ENCODE measurements at places on chromosomes 2 and 18.

GRCh38 chr2:211181626-211182025 is 625.2 kb downstream of the CPS1 start:
- H3K36me3 ChIP-seq: no peaks in the 10 kb centered on the region
- H3K4me1 ChIP-seq: no peaks in the 10 kb centered on the region
- DNase-seq: no peak
- H3K4me3 ChIP-seq: no peak overlapping the region

- no peak overlapping the region for H3K27ac ChIP-seq
- H3K27me3 ChIP-seq: no peaks in the 10 kb centered on the region
- no peaks in the 10 kb centered on the region for H3K36me3 ChIP-seq
- no peak overlapping the region for H3K4me3 ChIP-seq
Observed at GRCh38 chr18:56207989-56208388, 430.4 kb downstream of the TXNL1 start.

- H3K27ac ChIP-seq: no peak overlapping the region
- no peak overlapping the region for H3K4me3 ChIP-seq
- H3K4me1 ChIP-seq: no peaks in the 10 kb centered on the region
- H3K36me3 ChIP-seq: no peaks in the 10 kb centered on the region
- no peak for DNase-seq
Observed at GRCh38 chr2:96604104-96604503, 34.0 kb downstream of the KANSL3 start.

GRCh38 chr2:73999881-74000597 is 15.3 kb downstream of the TET3 start:
- H3K4me1 ChIP-seq: peaks cover 19% of the 10 kb centered on the region
- peak; percentile 56 for DNase-seq
- H3K27ac ChIP-seq: no peak overlapping the region
- H3K4me3 ChIP-seq: no peak overlapping the region
- no peaks in the 10 kb centered on the region for H3K36me3 ChIP-seq
- H3K27me3 ChIP-seq: no peaks in the 10 kb centered on the region

DNA sequence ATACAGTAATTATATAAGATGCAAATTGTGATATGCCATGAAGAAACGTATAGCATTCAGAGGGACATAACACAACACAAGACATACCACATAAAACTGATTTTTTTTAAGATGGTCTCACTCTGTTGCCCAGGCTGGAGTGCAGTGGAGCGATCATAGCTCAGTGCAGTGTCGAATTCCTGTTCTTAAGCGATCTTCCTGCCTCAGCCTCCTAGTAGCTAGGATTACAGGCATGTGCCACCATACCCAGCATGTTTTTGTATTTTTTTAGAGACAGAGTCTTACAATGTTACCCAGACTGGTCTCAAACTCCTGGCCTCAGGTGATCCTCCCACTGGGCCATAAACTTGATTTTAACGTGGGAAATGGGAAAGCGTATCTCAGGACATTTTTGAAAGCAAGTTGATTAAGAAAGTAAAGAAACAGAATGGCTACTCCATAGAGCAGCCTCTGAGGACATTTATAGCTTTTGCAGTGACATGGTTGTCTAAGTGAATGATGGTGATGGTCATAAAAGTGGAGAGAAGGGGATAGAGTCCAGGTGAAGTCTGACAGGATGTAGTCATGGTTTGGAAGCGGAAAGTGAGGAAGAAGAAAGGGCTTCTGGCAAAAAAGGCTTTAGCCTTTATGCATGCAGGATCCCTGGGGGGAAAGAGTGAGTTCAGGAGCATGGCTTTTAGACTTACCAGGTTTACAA is 2.4 kb downstream of the TSGA10 start:
- no peaks in the 10 kb centered on the region for H3K36me3 ChIP-seq
- H3K27ac ChIP-seq: no peak overlapping the region
- H3K27me3 ChIP-seq: no peaks in the 10 kb centered on the region
- no peak overlapping the region for H3K4me3 ChIP-seq
- H3K4me1 ChIP-seq: peaks cover 9% of the 10 kb centered on the region

GRCh38 chr18:961644-962355 is 57.1 kb downstream of the ADCYAP1 start:
- H3K4me1 ChIP-seq: peaks cover 1% of the 10 kb centered on the region
- no peaks in the 10 kb centered on the region for H3K27me3 ChIP-seq
- no peak overlapping the region for H3K27ac ChIP-seq

GRCh38 chr2:176285321-176285720 is 16.1 kb downstream of the MTX2 start:
- H3K36me3 ChIP-seq: no peaks in the 10 kb centered on the region
- no peaks in the 10 kb centered on the region for H3K27me3 ChIP-seq
- no peak overlapping the region for H3K27ac ChIP-seq
- no peak overlapping the region for H3K4me3 ChIP-seq
- no peak for DNase-seq

- no peaks in the 10 kb centered on the region for H3K4me1 ChIP-seq
- DNase-seq: peak; percentile 89
- no peaks in the 10 kb centered on the region for H3K27me3 ChIP-seq
- no peaks in the 10 kb centered on the region for H3K36me3 ChIP-seq
Observed at GRCh38 chr2:205885492-205886099, 200.4 kb downstream of the INO80D start.

GRCh38 chr2:42084231-42084671 is 36.4 kb downstream of the PKDCC start:
- H3K27ac ChIP-seq: no peak overlapping the region
- H3K36me3 ChIP-seq: no peaks in the 10 kb centered on the region
- peaks cover 8% of the 10 kb centered on the region for H3K4me1 ChIP-seq

GRCh38 chr18:41850781-41851180 is 104.3 kb upstream of the PIK3C3 start:
- H3K4me1 ChIP-seq: no peaks in the 10 kb centered on the region
- no peaks in the 10 kb centered on the region for H3K36me3 ChIP-seq
- H3K27me3 ChIP-seq: no peaks in the 10 kb centered on the region

- H3K36me3 ChIP-seq: no peaks in the 10 kb centered on the region
- H3K27ac ChIP-seq: no peak overlapping the region
- H3K4me3 ChIP-seq: no peak overlapping the region
- H3K4me1 ChIP-seq: peaks cover 3% of the 10 kb centered on the region
- DNase-seq: no peak
Observed at GRCh38 chr18:23311351-23312121, 141.6 kb upstream of the RIOK3 start.

- H3K4me1 ChIP-seq: no peaks in the 10 kb centered on the region
- no peaks in the 10 kb centered on the region for H3K27me3 ChIP-seq
- H3K36me3 ChIP-seq: no peaks in the 10 kb centered on the region
Observed at GRCh38 chr2:61291851-61292575, 130.0 kb downstream of the C2orf74 start.

- H3K4me1 ChIP-seq: no peaks in the 10 kb centered on the region
Observed at GRCh38 chr2:181198183-181198864, 217.9 kb downstream of the UBE2E3 start.

GRCh38 chr2:28248511-28248910 is 144.1 kb upstream of the FOSL2 start:
- no peak overlapping the region for H3K27ac ChIP-seq
- no peak overlapping the region for H3K4me3 ChIP-seq

DNA sequence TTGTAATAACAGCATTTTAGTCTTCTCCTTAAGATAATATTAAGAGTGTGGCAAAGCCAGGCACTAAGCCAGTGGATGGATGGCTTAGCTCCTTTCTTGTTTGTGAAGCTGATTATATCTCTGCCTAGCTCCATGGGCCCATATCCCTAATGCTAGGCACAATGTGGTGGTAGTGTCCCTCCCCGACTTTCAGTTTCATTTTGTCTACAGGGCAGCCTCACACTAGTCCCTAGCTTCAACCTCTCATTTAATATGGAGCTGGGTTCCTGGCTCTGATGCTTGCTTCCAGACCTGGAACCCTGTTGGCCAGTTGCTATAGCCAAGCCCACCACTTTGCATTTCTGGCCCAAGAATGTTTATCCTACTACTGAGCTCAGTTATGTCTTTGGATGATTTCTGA is 437.0 kb upstream of the MEIS1 start:
- no peaks in the 10 kb centered on the region for H3K27me3 ChIP-seq
- no peaks in the 10 kb centered on the region for H3K36me3 ChIP-seq
- H3K4me1 ChIP-seq: no peaks in the 10 kb centered on the region

GRCh38 chr2:106956416-106956815 is 70.4 kb upstream of the ST6GAL2 start:
- no peaks in the 10 kb centered on the region for H3K27me3 ChIP-seq
- H3K4me1 ChIP-seq: no peaks in the 10 kb centered on the region
- H3K27ac ChIP-seq: no peak overlapping the region
- no peak for DNase-seq

GRCh38 chr18:49111191-49111988 is 160.6 kb upstream of the SMAD7 start:
- no peaks in the 10 kb centered on the region for H3K36me3 ChIP-seq
- no peak for DNase-seq
- H3K4me1 ChIP-seq: no peaks in the 10 kb centered on the region
- no peaks in the 10 kb centered on the region for H3K27me3 ChIP-seq
- H3K27ac ChIP-seq: no peak overlapping the region

- no peak for DNase-seq
- no peak overlapping the region for H3K27ac ChIP-seq
- no peaks in the 10 kb centered on the region for H3K36me3 ChIP-seq
- no peaks in the 10 kb centered on the region for H3K27me3 ChIP-seq
Observed at GRCh38 chr2:86274265-86274917, 63.0 kb downstream of the REEP1 start.

GRCh38 chr2:230781130-230781797 is 68.6 kb downstream of the CAB39 start:
- H3K4me1 ChIP-seq: peaks cover 5% of the 10 kb centered on the region
- no peak overlapping the region for H3K4me3 ChIP-seq
- H3K27ac ChIP-seq: no peak overlapping the region
- no peak for DNase-seq
- no peaks in the 10 kb centered on the region for H3K27me3 ChIP-seq
- H3K36me3 ChIP-seq: no peaks in the 10 kb centered on the region

- H3K27me3 ChIP-seq: no peaks in the 10 kb centered on the region
- no peak overlapping the region for H3K27ac ChIP-seq
- peaks cover 21% of the 10 kb centered on the region for H3K4me1 ChIP-seq
- H3K36me3 ChIP-seq: no peaks in the 10 kb centered on the region
Observed at GRCh38 chr2:64639691-64640090, 14.0 kb downstream of the SERTAD2 start.

- no peak overlapping the region for H3K27ac ChIP-seq
- H3K4me1 ChIP-seq: peaks cover 4% of the 10 kb centered on the region
- DNase-seq: peak; percentile 49
Observed at GRCh38 chr2:215749092-215749957, 264.0 kb downstream of the MREG start.

GRCh38 chr18:8952769-8953760 is 149.4 kb upstream of the NDUFV2 start:
- no peaks in the 10 kb centered on the region for H3K27me3 ChIP-seq
- no peaks in the 10 kb centered on the region for H3K36me3 ChIP-seq
- peaks cover 1% of the 10 kb centered on the region for H3K4me1 ChIP-seq
- no peak overlapping the region for H3K27ac ChIP-seq
- no peak overlapping the region for H3K4me3 ChIP-seq

GRCh38 chr18:55442561-55442960 is 145.4 kb downstream of the TCF4 start:
- H3K4me3 ChIP-seq: no peak overlapping the region
- no peaks in the 10 kb centered on the region for H3K36me3 ChIP-seq
- no peak overlapping the region for H3K27ac ChIP-seq
- no peaks in the 10 kb centered on the region for H3K4me1 ChIP-seq

DNA sequence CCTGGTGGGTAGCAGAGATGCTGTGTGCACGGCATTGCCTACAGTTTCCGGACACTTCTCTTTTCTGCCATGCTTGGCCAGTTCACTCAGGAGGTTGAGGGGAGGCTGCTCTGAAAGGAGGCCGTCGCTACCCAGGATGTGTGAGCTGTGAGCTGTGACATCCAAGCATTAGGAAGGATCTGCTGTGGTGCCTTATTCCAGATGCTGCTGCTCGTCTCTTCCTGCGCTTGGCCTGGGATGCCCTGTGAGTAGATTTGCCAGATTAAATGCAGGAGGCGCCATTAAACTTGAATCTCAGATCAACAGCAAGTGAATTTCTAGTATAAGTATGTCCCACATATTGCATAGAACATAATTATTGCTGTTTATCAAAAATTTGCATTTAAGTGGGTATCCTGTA is 124.2 kb upstream of the SIX3 start:
- H3K27ac ChIP-seq: no peak overlapping the region
- H3K4me1 ChIP-seq: no peaks in the 10 kb centered on the region
- no peaks in the 10 kb centered on the region for H3K36me3 ChIP-seq

DNA sequence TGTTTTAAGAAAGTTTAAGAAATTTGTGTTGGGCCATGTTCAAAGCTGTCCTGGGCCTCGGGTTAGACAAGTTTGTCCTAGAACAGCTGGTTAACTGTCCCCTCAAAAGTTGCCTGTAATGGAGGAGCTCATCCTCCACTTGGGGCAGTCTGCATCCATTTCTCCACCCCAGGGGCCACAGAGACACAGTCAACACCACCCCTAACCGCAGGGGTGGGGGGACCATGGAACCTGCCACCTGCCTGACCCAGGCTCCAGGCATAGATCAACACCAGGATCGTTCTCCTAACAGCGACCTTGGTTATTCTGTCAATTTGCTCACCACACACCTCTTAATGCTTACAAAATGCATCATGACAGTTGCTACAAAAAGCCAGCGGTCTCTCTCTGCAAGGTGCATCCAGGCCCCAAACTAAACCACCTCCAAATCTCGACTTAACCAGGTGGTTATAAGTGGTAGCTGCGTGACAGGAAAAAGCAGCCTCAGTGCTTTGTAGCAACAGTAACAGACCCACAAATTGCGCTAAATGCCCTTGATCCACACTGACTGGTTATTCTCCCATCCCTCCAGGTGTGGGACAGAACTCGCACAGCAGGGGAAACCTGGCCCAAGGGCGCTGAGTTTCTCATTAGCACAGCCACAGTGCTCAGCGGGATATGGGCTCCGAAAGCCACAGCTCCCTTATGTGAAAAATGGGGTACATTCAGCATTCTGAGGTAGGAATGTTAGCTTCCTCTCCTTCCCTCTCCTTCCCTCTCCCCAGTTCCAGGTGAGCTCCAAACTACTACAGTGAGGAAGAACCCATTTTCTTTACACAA is 48.0 kb downstream of the HDLBP start:
- peaks cover 7% of the 10 kb centered on the region for H3K4me1 ChIP-seq
- no peak overlapping the region for H3K27ac ChIP-seq
- no peak overlapping the region for H3K4me3 ChIP-seq
- H3K27me3 ChIP-seq: no peaks in the 10 kb centered on the region
- no peak for DNase-seq

DNA sequence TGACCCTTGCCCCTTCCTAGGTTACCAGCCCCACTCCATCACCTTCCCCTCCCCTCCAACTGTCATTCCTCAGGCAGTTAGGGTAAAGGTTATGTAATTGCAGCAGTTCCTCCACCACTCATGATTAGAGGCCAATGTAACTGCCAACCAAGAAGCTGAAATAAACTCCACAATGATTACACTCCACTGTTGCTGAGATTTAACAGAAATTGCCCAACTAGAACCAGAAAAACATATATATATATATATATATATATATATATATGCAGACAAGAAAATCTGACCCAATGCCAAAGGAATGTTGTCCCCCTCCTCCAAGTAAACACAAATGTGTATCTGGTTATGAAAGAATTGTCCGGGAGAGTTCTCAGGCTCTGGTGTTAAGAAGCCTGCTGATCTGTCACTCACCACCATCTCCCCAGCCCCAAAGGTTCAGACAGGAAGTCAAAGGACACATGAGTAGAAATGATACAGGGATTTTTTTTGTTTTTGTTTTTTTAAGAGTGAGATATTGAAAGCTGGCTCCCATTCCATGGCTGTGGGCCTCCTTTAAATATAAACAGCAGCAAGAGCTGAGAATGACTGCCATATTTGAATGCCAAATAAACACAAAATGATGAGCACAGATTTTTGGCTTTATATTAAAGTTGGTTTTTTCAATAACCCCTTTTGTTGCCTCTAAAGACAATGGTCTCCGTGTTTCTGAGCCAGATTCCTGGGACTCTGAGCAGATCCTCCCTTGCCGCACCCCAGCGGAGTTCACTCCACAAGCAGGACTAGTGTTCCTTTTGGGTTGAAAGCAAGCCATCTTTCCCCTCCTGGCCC is 127.2 kb upstream of the MAPRE2 start:
- no peak overlapping the region for H3K4me3 ChIP-seq
- H3K27ac ChIP-seq: no peak overlapping the region
- H3K36me3 ChIP-seq: no peaks in the 10 kb centered on the region
- no peaks in the 10 kb centered on the region for H3K4me1 ChIP-seq
